KG1 (cell line): ENCODE measurements at places on chromosomes 13 and 19.

- DNase-seq: no peak
Observed at GRCh38 chr13:26017196-26017921, 34.5 kb downstream of the SHISA2 start.

DNA sequence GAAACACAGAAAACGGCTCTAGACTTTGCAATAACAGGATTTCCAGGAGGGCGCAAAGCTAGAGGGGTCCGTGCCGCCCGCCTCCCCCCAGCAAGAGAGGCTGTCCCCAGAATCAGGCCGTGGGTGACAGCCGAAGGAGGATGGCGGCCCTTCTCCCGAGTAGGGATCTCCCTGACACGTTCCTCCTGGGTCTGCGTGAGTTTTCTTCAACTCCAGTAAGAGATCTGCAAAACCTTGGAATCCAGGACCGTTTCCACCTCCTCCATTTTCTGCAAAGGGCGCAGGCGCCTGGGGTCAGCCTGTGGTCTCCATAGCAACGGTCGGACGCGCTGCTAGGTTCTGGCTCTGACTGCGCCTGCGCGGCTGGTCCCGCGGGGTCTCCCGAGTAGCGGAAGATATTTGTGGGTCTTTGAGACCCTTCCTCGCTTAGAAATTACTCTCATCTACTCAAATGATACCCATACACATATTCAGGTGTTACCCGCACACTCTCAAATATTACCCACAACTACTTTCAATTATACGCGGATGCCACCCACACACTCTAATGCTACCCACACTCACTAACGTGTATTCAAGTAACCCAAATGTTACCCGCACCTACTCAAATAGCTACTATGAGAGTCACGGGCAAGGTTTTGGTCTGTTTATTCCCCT lies 2.1 kb downstream of the PNMA8C start:
- DNase-seq: no peak

DNA sequence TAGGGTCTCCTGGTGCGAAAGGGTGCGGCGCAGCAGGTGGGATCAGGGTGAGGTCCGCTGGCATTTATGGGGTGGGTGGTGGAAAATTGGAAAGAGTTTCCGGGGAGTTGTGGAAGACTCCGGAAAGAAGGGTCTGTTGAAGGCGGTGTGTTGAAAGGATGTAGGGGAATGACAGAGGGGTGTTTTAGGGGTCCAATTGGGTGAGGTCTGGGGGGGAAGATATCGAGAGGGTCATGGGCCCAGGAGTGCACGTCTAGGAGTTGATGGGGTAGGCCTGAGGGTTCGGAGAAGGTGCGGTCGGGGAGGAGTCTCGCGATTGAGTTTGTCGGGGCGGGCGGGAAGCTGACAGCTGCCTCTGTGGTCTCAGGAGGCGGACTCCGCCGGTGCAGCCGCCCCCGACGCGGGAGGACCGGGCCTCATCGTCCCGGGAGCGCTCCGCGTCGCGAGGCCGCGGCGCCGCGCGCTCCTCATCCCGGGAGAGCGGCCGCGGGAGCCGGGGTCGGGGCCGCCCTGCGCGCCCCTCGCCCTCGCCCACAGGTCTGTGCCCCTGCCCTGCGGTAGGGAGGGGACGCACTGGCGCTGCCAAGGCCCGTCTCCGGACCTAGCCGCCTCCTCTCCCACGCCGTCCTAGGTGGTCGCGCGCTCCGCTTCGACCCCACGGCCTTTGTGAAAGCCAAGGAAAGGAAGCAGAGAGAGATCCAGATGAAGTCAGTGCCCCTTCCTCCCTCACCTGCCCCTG lies 7.0 kb downstream of the PGLYRP1 start:
- no peak for DNase-seq

- DNase-seq: no peak
Observed at GRCh38 chr19:29266001-29266400, 53.0 kb upstream of the UQCRFS1 start.

DNA sequence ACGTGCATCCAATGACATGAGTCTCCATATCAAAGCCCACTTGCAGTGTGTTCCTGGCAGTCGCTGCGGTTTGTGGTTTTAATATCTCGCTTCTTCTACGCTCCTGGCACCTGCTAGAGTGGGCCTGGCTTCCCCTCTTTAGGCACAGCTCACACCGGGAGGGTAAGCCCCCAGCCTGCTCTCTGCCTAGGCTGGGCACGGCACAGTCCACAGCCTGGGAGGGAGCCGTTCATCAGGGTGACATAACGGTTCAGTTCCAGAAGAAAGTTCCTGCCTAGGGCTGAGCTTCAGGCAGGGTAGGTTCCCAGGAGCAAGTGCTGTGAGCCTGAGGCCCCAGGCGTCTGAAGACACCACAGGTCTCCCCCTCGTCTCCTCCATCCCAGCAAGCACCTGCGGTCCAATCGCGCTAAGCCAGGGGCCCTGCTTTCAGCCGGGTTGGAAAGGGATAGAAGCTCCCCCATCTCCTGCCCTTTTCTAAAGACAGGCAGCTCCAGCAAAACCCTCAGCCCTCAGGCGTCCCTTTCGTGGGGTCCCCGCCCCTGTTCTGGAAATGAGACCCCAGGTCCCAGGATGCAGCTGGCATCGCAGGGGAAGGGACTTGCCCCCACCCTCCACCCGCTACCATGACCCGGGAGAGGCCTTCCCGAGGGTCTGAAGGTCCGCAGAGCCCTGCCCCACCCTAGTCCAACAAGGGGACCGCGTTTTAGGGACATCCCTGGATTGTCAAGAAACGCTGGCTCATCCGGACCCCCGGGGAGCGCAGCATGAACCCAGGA lies 121.6 kb upstream of the ZNF507 start:
- DNase-seq: no peak

- no peak for DNase-seq
Observed at GRCh38 chr19:34957830-34958751, 5.9 kb downstream of the ZNF792 start.
